ENCODE measurements at places on chromosomes 5 and 9.
A peak's percentile ranks its signal among the peaks of the same experiment; 100 is the strongest.

GRCh38 chr9:110532908-110533665 lies 46.5 kb downstream of the SVEP1 start:
- no peak for DNase-seq

- DNase-seq, result peak; percentile 98
Observed at GRCh38 chr5:38845526-38846378, at the start of gene OSMR. TSS of gene OSMR (plus strand) at chr5:38846012. CDS start at chr5:38869045, 23,033 bp downstream.

- DNase-seq, result no peak
Observed at GRCh38 chr5:165185716-165186115, 1680.3 kb downstream of the MAT2B start.

- DNase-seq, result no peak
Observed at GRCh38 chr9:68808338-68808890, 103.4 kb downstream of the PIP5K1B start.

DNA sequence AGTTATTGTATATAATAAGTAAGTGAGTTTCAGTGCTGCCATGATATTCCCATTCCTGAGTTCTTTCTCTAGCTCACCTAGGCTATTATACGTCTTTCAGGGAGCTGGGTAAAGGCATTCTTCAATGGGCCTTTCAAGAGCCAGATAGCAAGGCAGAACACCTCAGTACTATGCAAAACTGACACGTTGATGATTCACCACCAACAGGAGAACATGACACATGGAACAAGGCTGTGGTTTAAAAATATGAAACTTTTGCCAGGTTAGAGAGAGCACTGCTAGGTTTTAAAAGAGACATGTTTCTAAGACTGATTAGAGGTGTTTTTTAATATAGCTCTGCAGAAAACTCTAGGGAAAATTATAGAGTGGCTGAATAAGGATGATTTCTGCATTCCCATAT lies 95.9 kb downstream of the UGCG start:
- no peak for DNase-seq

DNA sequence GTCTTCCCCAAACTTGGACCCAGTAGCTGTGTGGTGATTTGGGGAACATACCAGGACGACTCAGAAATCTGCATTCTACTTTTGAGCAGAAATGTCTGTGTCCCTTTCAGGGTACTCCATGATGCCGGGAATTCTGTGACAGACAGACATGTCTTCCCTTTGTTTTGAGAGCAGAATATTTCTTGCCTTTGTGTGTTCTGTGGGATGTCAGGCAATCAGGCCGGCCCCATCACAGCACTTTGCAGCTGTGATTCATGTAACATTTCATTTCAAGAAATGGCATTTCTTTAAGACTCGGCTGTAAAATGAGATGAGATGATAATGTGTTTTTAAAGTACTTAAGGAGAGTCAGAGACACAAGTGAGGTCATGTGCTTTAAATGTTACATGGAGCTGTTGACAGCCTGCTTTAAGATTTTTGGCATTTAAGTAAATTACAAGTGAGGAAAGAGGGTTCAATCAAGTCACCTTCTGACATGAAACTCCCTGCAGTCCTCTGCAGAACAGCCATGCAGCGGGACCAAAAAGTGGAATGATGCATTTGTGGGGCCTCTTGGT lies 98.7 kb downstream of the SLC28A3 start:
- no peak for DNase-seq

DNA sequence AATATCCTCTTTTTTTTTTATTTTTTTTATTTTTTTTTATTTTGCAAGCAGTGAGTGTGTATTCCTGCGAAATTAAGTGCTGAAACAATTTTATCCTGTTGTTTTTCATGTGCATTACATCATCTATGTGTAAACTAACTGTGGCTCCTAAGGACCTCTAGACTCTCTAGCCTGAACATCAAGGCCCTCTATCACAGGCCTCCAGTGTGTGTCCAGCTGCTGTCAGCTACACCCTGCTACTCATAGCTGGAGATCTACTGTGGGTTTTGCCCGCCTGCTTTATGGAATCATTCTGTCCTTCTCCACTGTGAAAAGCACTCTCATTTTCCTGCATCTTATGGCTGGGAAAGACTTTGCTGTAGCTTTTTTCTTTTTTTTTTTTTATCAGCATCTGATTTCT lies 157.8 kb downstream of the KCTD16 start:
- DNase-seq, result no peak

DNA sequence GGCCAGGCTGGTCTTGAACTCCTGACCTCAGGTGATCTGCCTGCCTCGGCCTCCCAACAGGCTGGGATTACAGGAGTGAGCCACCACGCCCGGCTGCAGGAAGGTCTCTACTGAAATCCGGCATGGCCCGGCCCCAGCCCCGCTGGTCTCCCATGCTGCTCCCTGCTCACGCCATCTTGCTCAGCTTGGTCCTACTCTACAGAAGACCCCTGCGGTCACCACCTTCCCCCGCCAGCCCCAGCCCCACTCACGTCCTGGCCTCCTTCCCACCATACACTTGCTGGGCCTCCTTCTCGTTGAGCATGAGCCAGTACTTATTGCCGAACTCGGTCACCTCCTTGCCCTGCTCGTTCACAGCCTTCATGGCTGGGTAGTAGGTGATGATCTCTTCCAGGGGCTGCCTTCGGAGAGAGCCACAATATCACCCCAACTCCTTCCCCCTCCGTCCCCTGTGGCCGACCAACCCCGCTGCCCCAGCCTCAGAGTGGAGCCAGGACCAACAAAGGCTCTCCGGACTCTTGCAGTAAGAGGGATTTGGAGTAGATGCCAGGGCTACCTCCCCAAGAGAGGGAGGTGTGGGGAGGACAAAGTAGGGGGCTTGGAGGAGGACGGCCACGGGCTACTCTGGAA lies 4.0 kb downstream of the PTGES2 start:
- DNase-seq, result no peak

- DNase-seq, result no peak
Observed at GRCh38 chr9:875119-875962, 33.8 kb downstream of the DMRT1 start.

- no peak for DNase-seq
Observed at GRCh38 chr5:52798938-52799337, 11.2 kb downstream of the ITGA1 start.

DNA sequence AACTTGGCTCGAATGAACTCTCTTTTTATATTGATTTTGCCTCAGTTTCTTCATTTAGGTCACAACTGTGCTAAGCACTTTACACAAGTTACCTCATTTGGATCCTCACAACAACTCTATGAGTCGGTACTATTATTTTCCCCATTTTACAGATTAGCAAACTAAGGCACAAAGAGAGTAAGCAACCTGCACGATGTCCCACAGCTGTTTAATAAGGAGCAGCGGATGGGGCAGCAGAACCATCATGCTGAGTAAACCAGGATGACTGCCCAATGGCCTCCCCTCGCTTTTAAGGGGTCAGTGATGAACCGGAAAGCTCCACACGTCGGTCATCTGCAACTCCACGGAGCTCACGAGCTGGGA lies 607 bp downstream of the PRELID2 start:
- DNase-seq, result no peak

- DNase-seq, result no peak
Observed at GRCh38 chr9:35563791-35564197, 41.3 kb upstream of the TESK1 start.

DNA sequence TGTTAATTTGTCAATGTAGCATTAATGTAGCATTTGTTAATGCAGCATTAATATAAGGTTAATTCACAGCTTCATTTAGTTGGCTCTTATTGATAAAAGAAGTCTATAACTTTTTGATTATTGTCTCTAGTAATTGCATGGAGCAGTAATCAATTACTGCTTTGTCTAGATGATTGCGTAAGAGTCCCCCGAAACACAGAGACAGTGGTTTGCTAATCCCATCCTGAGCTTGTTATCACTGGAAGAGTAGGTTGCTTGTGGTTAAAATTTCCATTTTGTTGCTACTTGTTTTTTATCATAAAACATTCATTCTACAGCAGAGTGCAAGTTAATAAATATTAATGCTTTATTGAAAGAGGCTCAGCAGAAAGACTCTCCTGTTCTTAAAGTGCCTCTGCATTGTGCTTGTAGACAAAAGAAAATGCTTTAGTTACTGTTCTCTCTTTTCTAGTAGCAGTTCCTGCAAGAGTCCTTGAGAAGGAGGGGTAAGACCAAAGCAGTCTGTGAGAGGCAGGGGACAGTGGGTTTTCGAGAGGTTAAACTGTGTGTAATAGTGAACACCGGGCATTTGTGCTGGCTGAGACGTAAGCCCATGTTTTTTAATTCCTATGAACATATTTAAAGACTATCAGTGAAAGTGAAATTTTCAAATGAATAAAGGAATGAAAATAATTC lies 291.7 kb downstream of the TRPM3 start:
- DNase-seq, result no peak

- no peak for DNase-seq
Observed at GRCh38 chr5:68698025-68698940, 395.5 kb upstream of the SLC30A5 start.

DNA sequence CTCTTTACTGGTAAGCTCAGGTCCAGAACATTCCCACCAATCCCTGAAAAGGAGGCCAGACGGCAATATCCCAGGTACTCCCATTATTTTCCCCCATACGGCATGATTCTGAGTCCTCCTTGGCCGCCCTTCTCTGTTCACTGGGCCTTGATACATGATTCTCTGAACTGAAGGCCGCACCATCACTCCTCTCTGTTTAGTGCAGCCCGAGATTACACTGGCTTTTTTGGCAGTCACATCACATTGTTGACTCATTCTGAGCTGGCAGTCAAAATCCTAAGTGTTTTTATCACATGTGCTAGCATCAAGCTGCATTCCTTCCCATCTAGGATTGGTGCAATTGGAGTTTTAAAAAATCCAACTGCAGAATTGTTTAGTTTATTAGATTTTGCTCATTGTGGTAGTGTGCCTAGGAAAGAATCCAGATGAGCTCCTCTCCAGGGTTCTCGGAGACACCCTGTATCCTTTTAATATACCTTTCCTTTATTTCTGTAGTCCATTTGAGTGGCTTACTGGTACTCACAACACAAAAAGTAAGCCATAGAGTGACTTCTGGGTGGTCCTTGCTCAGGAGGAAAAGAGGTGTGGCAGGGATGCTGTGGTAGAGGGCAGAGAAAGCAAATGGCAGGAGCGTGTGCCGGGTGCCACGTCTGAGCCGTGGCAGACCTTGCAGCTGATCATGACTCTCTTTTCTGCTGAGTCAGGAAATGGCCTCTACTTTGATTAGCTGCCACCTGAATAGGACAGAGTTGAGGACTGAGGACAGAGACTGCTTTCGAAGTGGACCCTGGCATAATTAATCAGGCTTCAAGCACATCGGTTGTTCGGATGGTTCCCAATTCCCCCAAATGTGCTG lies 121.1 kb upstream of the IL12B start:
- peak; percentile 85 for DNase-seq

DNA sequence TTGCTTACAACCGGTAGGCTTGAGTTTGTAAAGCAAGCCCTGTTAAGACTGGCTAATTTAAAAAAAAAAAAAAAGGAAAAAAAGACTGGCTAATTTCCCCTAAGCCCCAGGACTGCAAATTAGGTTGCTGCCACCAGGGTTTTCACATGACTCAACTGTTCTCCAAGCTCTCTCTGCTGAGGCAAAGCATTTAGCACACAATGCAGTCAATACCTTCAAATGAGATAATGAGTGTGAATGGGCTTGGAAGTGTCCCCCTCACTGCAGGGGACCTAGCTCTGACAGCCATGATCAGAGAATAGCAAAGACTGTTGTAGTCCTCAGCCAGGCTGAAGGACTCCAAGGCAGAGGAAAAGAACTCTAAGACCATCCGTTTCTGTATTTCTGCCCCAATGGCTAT lies 42.8 kb upstream of the ZSWIM6 start:
- no peak for DNase-seq
